ENCODE measurements at places on chromosomes 16 and 17. TPM values are rescaled to one million over a fixed set of nuclear protein-coding genes. Genes with fewer than 3 reads are reported as not detected.

GRCh38 chr16:86893506-86893905 lies 315.2 kb downstream of the FOXL1 start:
- DNase-seq = no peak

DNA sequence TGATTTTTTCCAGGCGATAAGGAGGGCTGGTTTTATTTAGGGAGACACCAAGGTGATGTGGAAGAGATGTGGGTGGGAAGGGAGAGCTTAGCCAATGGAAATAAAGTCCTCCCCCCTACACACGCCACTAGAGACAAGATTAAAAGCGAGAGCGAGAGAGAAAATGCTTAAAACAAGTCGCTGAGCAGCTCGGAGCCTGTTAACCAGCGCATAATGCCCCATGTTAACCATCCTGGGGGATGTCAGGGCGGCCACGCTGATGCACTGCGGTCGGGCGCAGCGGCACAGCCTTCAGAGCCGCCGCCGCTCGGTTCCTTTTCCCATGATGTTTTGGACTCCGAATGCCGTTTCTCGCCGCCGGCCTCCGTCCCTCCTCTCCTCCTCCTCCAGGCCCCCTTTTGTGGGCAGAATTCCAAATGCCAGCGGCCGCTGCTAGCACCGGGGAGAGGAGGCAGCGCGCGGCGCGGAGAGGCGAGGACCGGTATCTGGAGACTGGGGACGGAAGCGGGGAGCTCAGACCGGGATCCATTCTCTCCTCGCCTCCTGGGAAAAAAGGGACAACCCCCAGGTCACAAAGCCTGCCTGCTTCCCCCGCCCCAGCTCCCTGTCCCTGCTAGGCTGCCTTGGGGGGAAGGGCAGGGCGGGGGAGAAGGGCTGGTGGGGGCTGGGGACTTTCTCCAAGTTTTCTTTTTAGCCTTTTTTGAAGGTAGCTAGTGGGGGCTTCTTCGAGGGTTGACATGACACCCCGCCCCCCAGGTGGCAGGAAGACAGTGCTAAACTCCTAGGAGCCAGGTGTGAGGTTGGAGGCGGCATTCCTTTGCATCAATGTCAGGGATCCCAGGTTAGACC lies 98.1 kb upstream of the CCL2 start:
- no peak for DNase-seq

GRCh38 chr16:27398894-27399853 lies 2.8 kb upstream of the IL21R start:
- no peak for DNase-seq

- DNase-seq = no peak
These were observed 21.4 kb downstream of the WSB1 start for GRCh38 chr17:27315322-27315721.

- DNase-seq = no peak
These were observed 26.8 kb upstream of the GOSR1 start for GRCh38 chr17:30450125-30451027.

DNA sequence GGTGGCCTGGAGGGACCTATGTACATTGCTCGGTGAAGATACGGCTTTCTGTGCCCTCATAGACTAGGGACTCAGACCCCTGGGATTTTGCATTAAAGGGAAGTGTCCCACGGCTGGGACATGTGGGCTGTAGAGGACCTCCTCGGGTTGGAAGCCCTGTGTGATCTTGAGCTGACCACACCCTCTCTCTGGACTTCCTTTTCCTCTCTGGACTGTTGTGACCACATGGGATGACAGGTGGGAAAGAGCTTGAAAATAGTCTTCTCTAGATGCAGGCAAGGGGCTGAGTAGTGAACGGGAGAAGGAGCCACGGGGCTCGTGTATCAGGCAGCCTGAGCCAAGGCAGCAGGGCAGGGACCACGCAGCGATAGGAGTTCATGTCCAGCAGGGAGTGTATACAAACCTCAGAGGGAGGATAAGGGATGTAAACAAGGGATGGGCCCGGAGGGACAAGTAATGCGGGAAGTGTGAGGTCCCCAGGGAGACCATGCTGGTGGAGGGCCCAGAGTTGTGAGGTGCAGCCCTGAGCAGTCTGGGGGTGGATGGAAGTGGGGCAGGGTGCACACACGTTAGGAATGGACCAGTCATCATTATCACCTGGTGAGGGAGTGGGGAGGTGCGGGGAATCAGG lies 4.5 kb upstream of the SLC4A1 start:
- DNase-seq = no peak

- no peak for DNase-seq
These were observed at the start of gene RRAD for GRCh38 chr16:66925322-66925840. Gene RRAD (minus strand): TSS chr16:66925535. CDS start chr16:66925179, 356 bp downstream.

GRCh38 chr16:56424791-56425438 lies 430 bp downstream of the AMFR start:
- DNase-seq = no peak

DNA sequence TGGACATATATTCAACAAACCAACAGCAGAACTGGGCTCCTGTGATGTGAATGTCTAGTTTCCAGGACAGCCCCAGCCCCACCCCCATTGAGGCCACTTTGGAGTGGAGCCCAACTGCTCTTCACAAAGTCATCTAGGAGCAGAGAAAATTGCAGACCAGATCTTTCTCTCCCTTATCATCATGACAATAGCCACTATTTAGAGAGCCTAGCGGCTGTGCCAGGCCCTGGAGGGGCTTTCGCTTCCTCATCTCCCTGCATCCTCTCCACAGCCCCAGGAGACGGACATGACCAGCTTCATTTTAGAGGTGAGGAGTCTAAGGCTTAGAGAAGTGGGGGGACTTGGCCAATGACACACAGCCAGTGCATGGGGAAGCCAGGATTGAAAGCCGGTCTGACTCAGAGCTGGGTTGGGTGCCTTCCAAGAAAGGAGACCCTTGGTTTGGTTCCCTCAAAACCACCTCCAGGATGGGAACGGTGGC lies 1.4 kb downstream of the PRSS8 start:
- no peak for DNase-seq

- DNase-seq = no peak
These were observed 39.8 kb downstream of the CBFA2T3 start for GRCh38 chr16:88937206-88937621.

Gene ITGAD
- total RNA-seq = not detected

Gene CTRB2
- 1.9 TPM for total RNA-seq

Gene NOD2
- total RNA-seq = 36.8 TPM

Gene CDH13
- 189 TPM for total RNA-seq

Measured in lower leg skin (tissue), 4 donors.